Natural killer cell (primary cell): ENCODE measurements at places on chromosomes 6 and 20. TPM values are rescaled to one million over a fixed set of nuclear protein-coding genes. Genes with fewer than 3 reads are reported as not detected.

DNA sequence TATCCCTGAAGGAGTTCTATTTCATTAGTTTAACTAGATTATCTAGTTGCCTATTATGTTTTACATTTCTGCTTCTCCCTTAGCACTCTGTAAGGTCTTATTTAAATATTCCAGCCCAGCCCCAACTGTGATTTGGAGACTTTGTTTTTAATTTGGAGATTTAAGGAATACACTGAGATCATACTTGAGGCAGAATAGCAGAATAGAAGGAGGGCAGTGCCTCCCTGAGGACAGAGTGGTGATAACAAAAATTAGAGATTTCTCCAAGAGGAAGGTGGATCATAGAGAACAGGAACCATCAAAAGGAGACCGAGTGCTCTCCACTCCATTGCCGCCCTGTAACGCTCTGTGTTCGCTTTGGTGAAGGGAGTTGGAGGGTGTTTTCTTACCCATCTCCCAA, 14.8 kb upstream of the CD164 start:
- H3K27me3 ChIP-seq, result no peaks in the 10 kb centered on the region
- H3K4me3 ChIP-seq, result no peak overlapping the region
- no peak for DNase-seq
- no peaks in the 10 kb centered on the region for H3K4me1 ChIP-seq
- no peak overlapping the region for H3K27ac ChIP-seq
- no peaks in the 10 kb centered on the region for H3K36me3 ChIP-seq

- H3K27me3 ChIP-seq, result no peaks in the 10 kb centered on the region
- H3K36me3 ChIP-seq, result peaks cover 14% of the 10 kb centered on the region
- no peaks in the 10 kb centered on the region for H3K4me1 ChIP-seq
Observed at GRCh38 chr6:100657678-100658330, 193.1 kb upstream of the SIM1 start.

DNA sequence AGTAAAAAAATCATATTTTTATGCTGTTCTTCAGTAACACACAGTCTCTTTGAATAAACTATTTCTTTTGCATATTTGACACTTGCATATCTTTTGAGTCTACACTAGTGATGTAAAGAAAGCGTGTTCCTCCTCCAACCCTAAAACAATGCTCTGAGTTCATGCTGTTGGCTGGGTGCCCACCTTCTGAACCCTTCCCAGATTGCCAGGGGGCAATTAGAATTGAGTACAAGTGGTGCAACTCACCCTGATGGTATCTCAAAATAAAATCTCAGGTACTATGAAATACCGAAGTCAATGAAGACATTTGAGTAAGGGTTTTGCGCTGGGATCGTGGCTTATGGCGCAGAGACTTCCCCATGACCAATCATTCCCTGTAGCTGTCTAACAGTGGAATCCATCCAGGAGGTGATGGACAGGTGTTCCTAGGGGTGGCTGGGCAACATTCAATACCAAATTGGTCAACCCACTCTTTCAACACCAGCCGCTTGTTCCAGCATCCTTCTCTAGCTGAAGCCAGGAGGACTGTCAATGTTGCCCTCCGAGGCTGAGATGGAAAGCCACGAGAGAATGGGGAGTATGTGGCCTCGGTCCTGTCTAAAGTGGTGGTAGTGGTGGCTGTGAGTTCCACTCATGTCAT, 94.4 kb upstream of the ZNFX1 start:
- no peaks in the 10 kb centered on the region for H3K36me3 ChIP-seq
- H3K4me3 ChIP-seq, result no peak overlapping the region
- no peak overlapping the region for H3K27ac ChIP-seq
- H3K27me3 ChIP-seq, result no peaks in the 10 kb centered on the region
- DNase-seq, result no peak
- no peaks in the 10 kb centered on the region for H3K4me1 ChIP-seq

GRCh38 chr20:45735552-45735951, 13.4 kb downstream of the SPINT4 start:
- H3K4me1 ChIP-seq, result no peaks in the 10 kb centered on the region
- no peaks in the 10 kb centered on the region for H3K36me3 ChIP-seq
- peaks cover 5% of the 10 kb centered on the region for H3K27me3 ChIP-seq
- no peak overlapping the region for H3K4me3 ChIP-seq
- H3K27ac ChIP-seq, result no peak overlapping the region
- DNase-seq, result no peak

GRCh38 chr6:135086414-135086764, 31.8 kb upstream of the HBS1L start:
- no peaks in the 10 kb centered on the region for H3K27me3 ChIP-seq
- no peaks in the 10 kb centered on the region for H3K36me3 ChIP-seq
- no peak overlapping the region for H3K4me3 ChIP-seq
- H3K4me1 ChIP-seq, result peaks cover 11% of the 10 kb centered on the region

GRCh38 chr6:135233686-135234491, 52.8 kb downstream of the MYB start:
- H3K27ac ChIP-seq, result no peak overlapping the region
- DNase-seq, result no peak
- no peaks in the 10 kb centered on the region for H3K4me1 ChIP-seq
- H3K4me3 ChIP-seq, result no peak overlapping the region
- H3K27me3 ChIP-seq, result no peaks in the 10 kb centered on the region

DNA sequence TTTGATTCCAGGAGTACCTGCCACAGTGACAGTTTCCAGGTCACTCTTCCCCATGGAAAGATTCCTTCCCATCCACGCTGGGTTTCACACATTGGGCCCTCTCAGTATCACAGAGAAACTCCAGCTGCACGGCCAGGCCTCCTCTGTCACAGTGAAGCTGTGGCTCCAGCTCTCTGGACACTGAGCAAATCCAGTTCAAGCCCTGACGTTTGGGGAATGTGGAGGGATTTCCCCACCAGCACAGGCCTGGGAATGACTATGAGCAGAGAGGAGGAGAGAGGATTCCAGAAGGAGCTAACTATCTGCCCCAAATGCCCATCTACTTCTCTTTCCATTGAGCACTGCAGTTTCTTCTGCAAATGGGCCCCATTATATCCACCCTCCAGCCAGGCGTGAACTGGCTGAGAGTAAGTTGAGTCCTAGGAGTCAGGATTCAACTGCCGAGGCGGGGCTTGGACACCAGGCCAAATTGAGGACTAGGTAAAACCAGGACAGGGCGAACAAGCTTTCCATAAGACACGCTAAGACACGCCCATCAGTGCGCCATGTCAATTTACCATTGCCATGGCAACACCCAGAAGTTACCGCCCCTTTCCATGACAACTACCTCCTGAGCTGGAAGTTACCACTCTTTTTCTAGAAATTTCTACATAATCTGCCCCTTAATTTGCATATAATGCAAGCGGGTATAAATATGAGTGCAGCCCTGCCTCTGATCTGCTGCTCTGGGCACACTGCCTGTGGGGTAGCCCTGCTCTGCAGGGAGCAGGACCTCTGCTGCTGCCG, 9.2 kb upstream of the BNIP5 start:
- peaks cover 4% of the 10 kb centered on the region for H3K4me1 ChIP-seq
- DNase-seq, result no peak
- H3K4me3 ChIP-seq, result no peak overlapping the region
- H3K36me3 ChIP-seq, result no peaks in the 10 kb centered on the region
- H3K27ac ChIP-seq, result no peak overlapping the region

DNA sequence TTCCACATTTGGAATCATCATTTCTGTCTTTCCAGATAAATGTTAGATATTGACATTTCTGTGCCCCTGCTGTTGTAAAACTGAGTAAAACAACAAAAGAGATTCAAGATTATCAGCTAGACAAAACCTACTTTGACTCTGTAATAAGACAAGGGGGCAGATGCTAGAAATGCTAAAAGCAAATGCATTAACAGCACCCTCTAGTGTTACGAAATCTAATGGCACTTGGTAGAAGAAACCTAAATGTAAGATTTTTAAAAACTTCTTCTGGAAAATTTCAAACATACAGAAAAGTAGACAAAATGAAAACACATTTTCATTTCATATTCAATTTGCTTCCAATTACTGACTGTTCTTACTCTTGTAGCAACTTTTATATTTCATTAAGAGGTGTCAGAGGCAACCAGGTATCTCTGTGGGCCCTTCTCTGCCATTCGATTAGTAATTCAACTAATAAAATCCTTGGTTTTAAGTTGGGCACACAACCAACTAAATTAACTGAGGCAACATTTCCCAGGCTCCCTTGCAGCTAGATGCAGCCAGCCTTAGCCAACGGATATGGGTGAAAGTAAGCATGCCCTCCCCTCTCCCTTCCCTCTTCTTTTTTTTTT, 45.0 kb downstream of the SLC23A2 start:
- H3K27ac ChIP-seq, result no peak overlapping the region
- H3K27me3 ChIP-seq, result no peaks in the 10 kb centered on the region
- H3K4me1 ChIP-seq, result peaks cover 4% of the 10 kb centered on the region

The SAMD5 gene
- total RNA-seq, result not detected

The SLC26A8 gene
- total RNA-seq, result 0.93 TPM
